ENCODE measurements at places on chromosomes 11 and 22. TPM values are rescaled to one million over a fixed set of nuclear protein-coding genes. Genes with fewer than 3 reads are reported as not detected.

Gene LRRC75B
- total RNA-seq, result 23.7 TPM

Gene TPBGL
- 0.36 TPM for total RNA-seq

Gene TRIM48
- not detected for total RNA-seq

Gene OSBP
- 45.7 TPM for total RNA-seq

Gene GAS2
- 3.4 TPM for total RNA-seq

Gene MDK
- 397 TPM for total RNA-seq

Measured in ovary (tissue), 10 donors.